ENCODE measurements at places on chromosomes 12 and 14.
A peak's percentile ranks its signal among the peaks of the same experiment; 100 is the strongest.

DNA sequence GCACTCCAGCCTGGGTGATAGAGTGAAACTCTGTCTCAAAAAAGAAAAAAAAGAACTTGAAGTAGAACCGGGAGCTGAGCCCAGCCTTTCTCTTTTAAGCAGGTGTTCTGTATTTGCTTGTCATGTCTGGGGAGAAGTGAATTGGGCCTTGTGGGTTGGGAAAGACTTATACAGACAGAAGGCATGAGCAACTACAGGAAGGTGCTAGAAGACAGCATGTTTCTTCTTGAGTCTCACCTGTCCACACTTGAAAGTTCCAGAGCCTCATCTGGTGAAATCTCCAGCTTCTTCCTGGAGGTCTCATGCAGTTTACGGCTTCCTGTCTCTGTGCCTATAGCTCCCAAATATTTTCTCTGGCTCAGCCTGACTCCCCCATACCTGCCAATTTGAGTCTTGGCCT lies 2.5 kb downstream of the PGAM5 start:
- no peak for DNase-seq

DNA sequence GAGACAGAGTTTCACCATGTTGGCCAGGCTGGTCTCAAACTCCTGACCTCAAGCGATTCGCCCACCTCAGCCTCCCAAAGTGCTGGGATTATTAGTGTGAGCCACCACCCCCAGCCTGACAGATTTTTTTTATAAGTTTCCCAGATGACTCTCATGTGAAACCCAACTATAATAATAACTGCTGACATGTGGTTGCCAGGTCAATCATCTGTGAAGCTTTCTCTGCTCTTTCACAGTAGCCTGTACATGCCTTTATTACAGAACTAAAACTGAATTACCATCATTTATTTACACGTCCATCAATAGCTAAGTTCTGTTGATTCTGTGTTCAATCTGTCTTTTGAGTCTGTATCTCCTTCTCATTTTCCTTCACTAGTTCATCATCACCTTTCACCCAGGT lies 218.5 kb downstream of the RPS29 start:
- no peak for DNase-seq

- DNase-seq = no peak
Observed at GRCh38 chr12:4859478-4860210, 50.1 kb upstream of the KCNA1 start.

- DNase-seq = no peak
Observed at GRCh38 chr12:123104809-123105208, 46.1 kb downstream of the PITPNM2 start.

DNA sequence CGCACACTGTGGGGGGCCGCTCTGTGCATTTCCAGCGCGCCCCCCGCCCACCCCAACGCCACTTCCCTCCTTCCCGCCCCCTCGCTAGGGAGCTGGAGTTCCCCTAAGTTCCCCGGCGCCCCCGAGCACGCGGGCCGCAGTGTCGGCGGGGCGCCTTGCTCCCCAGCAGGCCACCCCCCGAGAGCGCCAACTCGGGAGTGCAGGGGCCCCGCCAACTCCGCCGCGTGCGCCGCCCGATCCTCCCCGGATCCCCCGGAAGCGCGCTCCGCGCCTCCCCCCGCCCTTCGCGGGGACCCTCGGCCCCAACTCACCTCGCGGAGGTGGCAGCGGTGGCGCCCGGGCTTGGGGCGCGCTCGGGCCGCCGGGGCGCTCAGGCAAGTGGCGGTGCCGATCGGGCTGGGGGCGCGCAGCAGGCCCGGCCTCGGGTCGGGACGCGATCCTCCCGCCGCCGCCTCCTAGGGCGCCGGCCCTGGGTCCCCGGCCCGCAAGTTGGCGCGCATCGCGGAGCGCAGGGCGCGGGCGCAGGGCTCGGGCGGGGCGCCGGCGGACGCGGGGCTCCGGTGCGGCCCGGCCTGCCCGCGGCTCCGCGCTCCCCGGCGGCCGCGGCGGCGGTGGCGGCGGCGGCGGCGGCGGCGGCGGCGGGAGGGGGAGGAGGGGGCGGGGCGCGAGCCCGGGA lies at the start of gene NCOR2:
NCOR2 (minus strand) TSS at position 616 of the 676 bp plus-strand sequence. CDS start 72,361 bp downstream, outside the sequence.
- peak; percentile 24 for DNase-seq

DNA sequence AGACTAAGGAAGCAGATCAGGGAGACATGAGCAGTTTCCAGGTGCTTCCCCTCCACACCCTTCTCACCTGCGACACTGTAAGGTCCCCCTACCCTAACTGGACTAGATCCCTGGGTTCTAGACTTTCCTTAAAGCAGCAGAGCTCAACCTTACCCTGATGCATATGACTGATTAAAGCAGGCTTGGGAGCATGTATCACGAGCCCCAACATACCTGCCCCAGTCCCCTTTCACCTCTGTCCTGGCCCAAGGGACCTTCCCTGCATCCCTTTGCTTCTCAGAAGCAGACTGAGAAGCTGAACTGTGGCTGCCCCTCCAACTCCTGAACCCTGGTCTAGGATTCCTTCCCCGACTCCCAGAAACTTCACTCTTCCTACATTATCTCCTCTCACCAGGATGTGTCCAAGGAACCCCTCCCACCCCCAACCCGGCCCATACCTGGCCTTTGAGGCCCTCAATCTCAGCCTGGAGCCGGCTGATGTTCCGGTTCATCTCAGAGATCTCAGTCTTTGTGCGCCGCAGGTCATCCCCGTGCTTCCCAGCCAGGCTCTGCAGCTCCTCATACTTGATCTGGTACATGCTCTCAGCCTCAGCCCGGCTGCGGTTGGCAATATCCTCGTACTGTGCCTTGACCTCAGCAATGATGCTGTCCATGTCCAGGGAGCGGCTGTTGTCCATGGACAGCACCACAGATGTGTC lies 5.4 kb downstream of the KRT8 start:
- DNase-seq = no peak

DNA sequence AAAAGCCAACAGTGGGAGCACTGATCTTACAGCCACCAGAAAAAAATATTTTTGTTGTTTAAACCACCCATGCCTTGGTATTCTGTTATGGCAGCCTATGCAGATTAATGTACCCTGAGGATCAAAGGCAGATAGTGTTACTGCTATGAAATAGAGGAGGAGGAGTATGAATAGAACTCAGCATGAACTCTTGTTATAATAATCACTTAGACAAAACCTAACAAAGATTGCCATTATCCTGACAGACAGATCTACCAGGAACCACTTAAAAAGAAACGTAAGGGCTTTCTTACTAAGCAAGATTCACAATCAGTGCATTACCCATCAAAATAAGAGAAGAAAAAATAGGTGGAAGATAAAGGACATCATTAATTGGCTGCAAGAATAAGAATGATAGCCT lies 558.3 kb downstream of the GALC start:
- DNase-seq = no peak

DNA sequence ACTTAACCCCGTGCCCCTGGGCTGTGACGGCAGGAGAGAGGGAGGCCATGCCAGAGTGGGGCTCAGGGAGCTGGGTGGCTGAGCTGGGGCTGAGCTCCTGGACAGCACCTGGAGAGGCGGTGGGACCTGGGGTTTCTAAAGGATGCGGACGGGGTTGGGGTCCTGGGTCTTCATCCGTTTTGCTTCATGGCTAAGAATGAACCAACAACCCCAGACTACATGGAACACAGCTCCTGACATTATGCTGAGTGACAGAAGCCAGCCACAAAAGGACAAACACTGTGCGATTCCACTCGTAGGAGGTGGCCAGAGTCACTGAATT lies 60.6 kb downstream of the NCOR2 start:
- no peak for DNase-seq

DNA sequence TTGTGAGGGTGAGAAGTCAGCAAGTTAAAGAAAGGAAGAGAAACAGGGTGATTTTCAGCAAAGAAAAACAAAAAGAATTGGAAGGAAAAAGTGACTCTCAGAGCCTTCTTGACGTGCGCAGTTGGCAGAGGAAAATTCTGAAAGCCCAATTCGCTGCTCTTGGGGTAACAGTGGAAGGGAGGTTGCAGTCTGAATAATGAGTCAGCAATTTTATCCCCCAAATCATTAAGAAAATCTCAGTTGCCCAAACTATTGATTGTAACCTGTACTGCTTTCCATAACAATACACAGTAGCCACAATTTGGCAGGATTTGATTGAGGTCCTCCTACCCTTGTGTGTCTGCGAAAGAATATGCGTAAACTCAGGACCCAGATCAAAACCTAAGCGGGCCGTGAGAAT lies 309.1 kb downstream of the EMP1 start:
- no peak for DNase-seq
